Heart left ventricle (tissue), 16 donors: ENCODE measurements at places on chromosomes 2 and 18. TPM values are rescaled to one million over a fixed set of nuclear protein-coding genes. Genes with fewer than 3 reads are reported as not detected.

DNA sequence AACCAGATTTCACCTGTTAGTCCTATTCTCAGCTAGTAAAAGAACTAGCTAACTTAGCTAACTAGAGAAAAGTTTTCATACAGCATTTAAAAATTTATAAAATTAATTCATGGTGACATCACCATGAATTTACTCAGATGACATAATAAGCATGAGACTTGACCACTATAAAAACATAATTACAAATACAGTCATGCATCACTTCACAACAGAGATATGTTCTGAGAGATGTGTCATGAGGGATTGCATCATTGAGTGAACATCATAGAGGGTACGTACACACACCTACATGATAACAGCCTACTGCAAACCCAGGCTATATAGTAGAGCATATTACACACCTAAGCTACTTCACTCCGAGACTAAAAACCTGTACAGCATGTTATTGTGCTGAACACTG lies 481.3 kb upstream of the CHAC2 start:
- no peaks in the 10 kb centered on the region for H3K36me3 ChIP-seq
- no peaks in the 10 kb centered on the region for H3K27me3 ChIP-seq
- no peaks in the 10 kb centered on the region for H3K4me1 ChIP-seq
- no peak overlapping the region for H3K27ac ChIP-seq
- no peak overlapping the region for H3K4me3 ChIP-seq

Gene LBX2
- total RNA-seq, result 1.7 TPM

Gene PCARE
- 1.4 TPM for total RNA-seq

DNA sequence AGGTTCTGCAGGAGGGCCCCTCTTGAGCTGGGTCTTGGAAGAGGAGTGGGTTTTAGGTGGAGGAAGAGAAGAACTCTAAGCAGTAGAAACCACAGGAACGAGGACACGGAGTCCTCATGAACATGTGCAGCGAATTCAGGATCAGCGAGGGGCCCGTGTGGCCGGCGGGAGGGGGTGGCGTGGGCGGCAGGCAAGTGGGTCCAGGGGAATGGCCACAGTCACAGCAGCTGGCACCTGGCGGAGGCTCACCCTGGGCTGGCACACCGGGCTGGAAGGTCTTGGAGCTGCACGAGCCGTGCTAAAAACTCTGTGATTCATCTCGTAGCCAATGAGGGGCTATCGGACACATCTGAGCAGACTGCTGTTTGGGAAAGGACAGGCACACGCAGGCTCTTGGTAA lies 18.0 kb upstream of the CIDEA start:
- no peak overlapping the region for H3K27ac ChIP-seq
- H3K4me3 ChIP-seq, result no peak overlapping the region
- no peak for DNase-seq
- H3K36me3 ChIP-seq, result no peaks in the 10 kb centered on the region
- H3K4me1 ChIP-seq, result no peaks in the 10 kb centered on the region

GRCh38 chr2:205778356-205778755 lies 96.1 kb downstream of the NRP2 start:
- H3K27ac ChIP-seq, result no peak overlapping the region
- H3K4me1 ChIP-seq, result no peaks in the 10 kb centered on the region
- peaks cover 2% of the 10 kb centered on the region for H3K27me3 ChIP-seq
